ENCODE measurements at places on chromosomes 4 and X.

DNA sequence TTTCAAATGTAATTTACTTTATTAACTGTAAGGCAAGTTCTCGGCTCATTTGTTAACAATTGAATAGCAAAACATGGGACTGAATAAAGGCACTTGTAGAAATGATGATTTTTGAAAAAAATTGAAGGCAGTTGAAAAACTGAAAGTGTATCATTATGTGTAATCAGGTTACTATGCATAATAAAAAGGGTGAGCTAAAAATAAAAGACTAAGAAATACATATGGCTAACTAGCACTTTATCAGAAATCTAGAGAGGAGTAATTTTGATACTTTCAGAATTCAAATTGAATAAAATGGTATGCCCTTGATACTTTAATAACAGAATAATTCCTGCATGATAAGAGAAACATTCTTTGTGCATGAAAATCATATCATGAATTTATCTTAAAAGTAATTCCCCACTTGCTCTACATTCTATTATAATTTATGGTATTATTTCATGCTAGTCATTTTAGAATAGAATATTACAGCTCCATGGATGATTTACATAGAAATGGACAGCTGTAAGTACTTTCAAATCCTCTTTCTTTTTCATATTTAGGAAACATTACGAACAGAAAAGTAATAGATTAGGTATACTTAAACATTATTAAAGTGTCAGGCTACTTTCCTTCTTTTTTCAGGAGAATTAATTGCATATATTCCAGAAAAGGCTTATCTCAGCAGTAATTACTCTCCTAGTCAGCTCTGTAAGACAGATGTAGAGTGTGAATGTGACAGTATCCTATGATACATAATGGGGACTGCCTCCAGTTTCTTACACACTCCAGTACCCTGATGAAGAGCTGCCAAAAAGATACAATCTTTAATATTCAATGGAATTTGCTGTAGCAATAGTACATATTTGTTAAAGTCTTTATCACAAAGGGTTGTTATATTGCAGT lies 697.3 kb downstream of the CCSER1 start:
- no peak for DNase-seq

DNA sequence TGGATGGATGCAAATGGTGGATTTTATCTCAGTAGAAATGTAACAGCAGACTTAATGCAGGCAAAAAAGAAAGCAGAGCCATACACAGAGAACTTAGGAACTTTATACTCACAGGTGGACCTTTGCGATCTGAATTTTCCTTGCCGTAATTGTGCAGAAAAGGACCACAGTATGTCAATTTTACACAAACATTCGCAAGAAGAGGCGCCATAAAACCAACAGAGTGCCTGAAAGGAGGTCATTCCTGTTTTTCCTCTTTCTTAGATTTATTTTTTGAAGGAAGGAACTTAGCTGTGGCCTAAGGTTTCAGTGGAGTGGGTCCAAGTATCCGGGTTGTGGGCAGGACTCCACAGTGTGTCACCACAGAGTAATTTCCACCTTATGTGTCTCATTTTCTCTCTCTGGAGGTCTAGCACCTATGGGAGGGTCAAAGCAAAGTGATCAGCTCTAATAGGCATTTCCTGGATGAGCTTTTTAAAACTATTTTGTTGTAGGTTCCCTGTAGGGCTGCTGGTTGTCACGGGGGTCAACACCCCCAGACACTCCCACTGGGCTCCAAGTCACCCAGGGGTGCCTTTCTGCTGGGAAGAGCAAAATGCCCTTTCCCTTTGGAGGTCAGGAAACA lies 24.7 kb upstream of the PBDC1 start:
- DNase-seq: no peak

- DNase-seq: no peak
Observed at GRCh38 chr4:105426187-105426897, 47.5 kb downstream of the PPA2 start.

GRCh38 chrX:132561974-132562373 lies 73.1 kb upstream of the MBNL3 start:
- no peak for DNase-seq

GRCh38 chrX:71909956-71910355 lies 689 bp upstream of the NHSL2 start:
- no peak for DNase-seq

GRCh38 chr4:140037353-140038030 lies 116.5 kb downstream of the MAML3 start:
- DNase-seq: no peak

- DNase-seq: no peak
Observed at GRCh38 chr4:142034101-142034500, 397.7 kb downstream of the IL15 start.

GRCh38 chr4:56704089-56704871 lies 23.2 kb upstream of the HOPX start:
- DNase-seq: no peak

GRCh38 chrX:154443992-154444754 lies at the start of gene FAM50A:
Gene FAM50A, plus strand, starts transcription at chrX:154444141. Its CDS starts 95 bp downstream, at chrX:154444236.
- peak; percentile 62 for DNase-seq

DNA sequence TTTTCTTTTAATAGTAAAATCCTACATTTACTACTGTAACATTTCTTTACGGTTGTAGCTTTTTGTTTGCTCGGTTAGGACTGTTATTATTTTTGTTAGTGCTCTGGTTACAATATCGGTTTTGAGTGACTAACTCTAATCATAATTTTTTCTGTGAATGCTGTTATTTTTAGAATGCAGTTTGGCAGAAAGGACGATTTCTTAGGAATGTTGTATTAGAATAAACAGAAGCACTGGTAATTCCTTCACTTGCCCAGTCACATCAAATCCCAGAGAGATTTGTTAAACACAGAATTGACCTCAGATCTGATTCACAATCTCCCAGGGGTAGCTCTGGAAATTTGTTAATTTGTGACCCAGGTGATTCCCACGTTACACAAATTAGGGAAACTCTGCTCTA lies 21.7 kb downstream of the DDIT4L start:
- DNase-seq: no peak

GRCh38 chr4:158580064-158580463 lies 58.4 kb downstream of the RXFP1 start:
- DNase-seq: no peak

- no peak for DNase-seq
Observed at GRCh38 chr4:157141976-157142375, 66.0 kb downstream of the GLRB start.

All from T-helper 9 cell (primary cell).